ENCODE measurements at places on chromosomes 11 and 22.
A peak's percentile ranks its signal among the peaks of the same experiment; 100 is the strongest.

GRCh38 chr22:49934891-49935557, 16.6 kb downstream of the CRELD2 start:
- peak; percentile 73 for DNase-seq

GRCh38 chr22:25829808-25830777, 88.1 kb downstream of the MYO18B start:
- DNase-seq: no peak

GRCh38 chr11:120133216-120134105, 4.5 kb downstream of the TRIM29 start:
- DNase-seq: no peak

DNA sequence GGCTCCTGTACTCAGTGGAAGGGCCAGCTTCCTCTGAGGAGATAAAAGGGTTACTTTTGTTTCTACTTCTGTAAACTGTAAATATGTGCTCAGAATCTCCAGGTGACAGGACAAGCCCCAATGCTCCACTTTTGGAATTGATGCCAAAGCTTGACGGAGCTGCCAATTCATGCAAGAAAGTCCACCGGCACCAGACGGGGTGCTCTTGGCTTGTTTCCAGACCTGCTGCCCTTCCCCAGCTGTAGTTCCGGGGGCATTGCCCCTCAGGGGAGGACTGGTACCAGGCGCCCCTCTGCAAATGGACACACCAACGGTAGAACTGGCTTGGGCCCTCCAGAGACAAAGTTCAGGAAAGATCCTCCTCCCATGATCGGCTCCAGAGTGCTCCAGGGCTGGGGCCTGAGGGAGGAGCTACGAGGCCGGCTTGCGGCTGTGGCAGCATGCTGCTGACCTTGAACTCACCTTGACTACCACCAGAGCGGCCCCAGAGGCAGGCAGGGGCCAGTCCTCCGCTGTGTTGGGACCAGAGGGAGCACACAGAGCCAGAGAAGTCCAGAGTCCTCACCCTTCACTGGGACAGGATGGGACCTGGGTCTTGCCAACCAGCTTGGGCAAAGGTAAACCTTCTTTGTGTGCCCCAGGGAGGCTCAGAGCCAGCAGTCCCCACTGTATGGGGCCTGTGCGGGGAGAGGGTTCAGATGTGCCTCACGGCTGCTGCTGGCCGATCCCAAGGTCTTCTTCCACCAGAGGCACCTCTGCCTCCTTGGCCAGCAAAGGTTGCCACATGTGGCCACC, 17.8 kb upstream of the OAF start:
- no peak for DNase-seq

GRCh38 chr11:73359930-73360742, 16.1 kb upstream of the RELT start:
- DNase-seq: no peak

DNA sequence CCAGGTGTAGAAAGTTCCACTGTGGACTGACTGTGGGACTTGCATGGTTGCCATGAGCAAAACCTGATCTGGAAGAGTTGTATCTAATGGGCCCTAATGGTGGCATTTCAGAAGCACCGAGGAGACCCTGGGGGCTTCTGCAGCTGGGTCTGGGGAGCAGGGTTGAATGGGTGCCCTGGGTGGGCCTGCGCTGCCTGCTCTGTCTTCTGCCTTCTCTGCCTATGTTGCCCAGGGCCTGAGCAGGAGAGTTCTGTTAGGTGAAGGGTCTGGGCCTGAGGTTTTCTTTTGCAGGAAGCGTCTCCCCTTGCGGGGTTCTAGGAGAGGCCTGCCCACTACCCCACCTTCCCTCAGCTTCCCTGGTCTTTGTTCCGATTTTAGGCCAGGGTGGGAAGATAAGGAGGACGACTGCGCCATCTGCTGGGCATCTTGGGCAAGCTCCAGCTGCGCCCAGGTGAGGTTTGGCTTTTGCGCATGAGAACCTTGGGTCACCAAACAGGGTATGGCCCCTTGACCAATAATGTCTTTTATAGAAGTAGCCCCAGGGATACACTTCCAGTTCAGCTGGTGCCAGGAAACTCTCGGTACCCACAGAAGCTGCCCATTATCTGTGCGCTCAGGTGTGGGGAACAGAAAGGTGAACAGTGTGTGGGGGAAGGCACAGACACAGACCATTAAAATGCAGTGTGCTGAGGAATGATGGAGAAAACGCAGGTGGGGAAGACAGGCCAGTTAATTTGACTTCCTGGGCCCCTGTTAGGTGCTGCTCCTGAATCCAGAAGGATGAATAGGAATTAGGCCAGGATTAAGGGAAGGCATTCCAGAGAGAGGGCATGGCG, 23.2 kb downstream of the COMMD9 start:
- DNase-seq: peak; percentile 5

DNA sequence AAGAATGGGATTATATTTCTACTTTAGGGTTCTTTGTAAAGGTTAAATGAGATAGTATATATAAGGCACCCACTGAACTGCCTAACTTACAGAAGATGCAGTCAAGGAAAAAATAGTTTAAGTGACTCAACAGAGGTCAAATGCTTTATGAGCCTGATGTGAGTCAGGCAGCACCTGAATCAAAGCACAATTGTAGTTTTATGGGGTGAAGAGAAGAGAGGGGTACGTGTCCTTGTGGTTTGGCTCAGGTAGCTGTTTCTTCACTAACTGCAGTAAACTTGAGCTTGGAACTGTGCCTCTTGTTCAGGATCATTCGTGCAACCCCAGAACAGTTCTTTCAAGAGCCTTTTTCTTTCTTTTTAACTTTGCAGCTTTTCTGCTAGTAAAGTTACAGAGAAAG, 125.2 kb upstream of the SPON1 start:
- DNase-seq: no peak

GRCh38 chr11:93193731-93194130, 4.1 kb downstream of the SLC36A4 start:
- DNase-seq: no peak

DNA sequence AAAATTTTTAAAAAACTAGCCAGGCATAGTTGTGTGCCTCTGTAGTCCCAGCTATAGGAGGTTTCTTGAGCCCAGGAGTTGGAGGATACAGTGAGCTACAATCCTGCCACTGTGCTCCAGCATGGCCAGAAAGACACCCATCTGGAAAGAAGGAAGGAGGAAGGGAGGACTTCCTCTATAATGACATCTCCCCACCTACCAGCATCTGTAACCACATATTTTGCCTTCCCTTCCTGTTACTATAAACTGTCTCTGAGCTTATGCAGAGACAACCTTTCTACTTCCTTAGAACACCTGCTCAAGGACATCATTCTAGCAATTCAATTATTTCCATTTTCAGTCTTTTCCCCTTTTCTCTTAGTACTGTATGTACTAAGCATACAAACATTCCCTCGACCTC, 2.2 kb upstream of the NUP160 start:
- no peak for DNase-seq

DNA sequence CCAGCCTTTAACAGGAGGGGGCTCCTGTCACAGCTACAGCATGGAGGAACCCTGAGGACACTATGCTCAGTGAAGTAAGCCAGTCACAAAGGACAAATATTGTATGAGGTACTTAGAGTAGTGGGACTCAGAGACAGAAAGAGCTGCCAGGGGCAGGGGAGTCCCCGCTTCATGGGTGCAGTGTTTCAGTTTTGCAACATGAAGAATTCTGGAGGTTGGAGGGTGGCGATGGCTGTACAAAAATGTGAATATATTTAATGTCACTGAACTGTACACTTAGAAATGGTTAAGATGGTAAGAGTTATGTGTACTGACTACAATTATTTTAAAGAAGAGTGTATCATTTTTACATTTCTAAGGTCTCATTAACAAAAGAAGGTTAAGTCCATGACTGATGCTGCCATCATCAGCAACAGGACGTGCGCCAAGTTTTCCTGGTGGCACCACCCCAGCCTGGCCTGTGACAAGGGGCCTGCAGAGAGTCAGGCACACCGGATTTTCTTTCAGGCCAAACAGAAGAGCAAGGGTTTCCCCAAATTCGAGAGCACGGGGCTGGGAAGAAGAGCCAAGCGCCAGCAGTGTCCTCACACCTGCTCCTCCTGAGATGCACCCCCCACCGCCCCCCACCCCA, 22.1 kb downstream of the YPEL1 start:
- DNase-seq: no peak

GRCh38 chr22:45968751-45969413, 8.1 kb downstream of the WNT7B start:
- DNase-seq: no peak

GRCh38 chr11:124724979-124725718, 14.6 kb upstream of the NRGN start:
- no peak for DNase-seq

GRCh38 chr11:60790726-60791125, 5.6 kb downstream of the MS4A10 start:
- no peak for DNase-seq

DNA sequence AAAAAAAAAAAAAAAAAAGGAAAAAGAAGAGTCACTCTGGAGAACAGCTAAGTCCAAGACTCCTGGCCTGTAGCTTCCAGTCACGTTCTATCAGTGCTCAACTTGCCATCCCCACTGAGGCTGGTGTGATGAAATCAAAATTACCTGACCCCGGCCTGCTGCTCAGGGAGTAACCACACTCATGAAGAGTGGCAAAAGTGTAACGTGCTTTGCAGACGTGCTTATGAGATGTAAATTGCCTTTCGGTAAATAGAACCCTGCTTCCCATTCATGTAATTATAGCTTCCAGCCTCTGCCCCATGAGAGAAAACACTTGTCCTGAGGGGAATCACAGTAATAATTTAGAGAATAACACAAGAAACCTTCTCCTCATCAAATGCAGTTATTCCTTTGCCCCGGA, 28.2 kb upstream of the CHKA start:
- no peak for DNase-seq

DNA sequence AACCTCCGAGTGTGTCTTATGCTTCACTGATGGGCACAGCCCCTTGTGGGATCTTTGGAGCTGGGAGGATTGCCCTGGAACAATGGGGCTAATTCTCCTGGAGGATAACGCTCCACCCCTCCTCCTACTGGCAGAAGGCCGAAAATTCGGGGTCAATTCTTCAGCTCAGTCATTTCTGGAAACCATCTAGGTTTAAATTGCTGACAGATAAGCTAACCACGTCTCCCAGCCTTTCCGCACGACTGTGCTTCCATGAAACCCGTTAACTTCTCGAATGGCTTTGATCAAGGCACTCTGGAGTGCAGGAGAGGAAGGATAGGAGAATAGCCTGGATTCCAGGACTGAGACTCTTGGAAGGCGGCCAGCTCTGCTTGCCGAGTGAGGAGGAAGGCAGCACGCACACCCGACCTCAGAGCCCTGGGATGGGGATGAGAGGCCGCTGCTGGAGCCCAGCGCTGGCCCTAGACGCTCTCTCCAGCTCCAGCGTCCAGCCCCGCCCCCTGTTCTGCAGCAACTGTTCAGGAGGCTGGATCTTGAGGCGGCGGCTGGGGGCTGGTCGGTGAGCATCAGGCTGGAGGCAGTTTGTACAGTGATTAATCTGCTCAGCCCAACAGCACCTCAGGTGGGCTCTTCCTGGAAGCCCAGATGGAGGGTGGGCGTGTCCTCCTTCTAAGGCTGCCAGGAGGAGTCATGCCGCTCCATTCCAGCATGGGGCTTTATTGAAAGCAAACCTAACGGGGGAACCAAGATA, 176.7 kb upstream of the NCAM1 start:
- DNase-seq: no peak

GRCh38 chr11:1648653-1649420, 19.3 kb downstream of the KRTAP5-5 start:
- DNase-seq: no peak

GRCh38 chr11:85377901-85378300, 249.2 kb downstream of the DLG2 start:
- no peak for DNase-seq

GRCh38 chr22:24716602-24717001, 57.9 kb downstream of the PIWIL3 start:
- DNase-seq: no peak

- no peak for DNase-seq
These were observed 2.6 kb downstream of the ACER3 start for GRCh38 chr11:76863196-76863777.

DNA sequence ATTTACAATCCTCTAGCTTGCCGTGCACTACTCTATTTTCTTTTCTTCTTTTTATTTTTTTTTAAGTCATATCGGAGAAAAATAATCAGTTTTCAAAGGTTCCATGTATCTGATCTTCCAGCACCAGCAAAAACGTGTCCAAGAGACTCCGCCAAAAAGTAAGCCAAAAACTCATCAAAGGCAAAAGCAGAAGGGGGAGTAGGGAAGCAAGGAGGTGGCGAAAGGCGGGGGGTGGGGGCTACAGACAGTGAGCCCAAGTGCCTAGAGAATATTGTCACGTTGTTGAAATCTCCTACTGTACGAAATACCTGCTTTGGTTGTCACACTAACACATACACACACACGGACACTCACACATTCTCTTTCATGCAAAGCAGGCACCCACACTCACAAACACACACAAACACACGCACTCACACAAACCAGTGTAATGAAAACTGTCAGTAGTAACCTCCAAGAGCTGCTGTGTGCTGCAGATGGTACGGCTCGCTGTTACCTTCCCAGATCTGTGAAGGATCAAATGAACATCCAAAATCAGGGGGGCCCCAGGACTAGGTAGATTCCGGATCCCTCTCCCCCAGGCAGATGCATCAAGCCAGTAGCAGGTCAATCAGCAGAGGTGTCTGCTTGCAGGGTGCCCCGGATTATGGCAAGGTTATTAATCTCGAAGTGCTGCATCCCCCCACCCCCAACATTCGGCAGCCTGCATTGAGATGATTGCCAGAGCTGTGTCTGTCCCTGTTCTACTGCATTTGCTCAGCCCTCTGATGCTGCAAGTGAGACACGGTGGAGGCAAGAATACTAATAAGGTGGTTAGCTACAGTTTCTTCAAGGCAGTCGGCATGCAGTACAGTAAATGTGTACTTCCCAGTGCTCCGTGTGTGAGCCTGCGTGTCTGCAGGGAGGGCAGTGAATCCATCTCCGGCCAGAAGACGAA, at the start of gene LRRC4C:
TSS of gene LRRC4C (minus strand) at position 188 of the 937 bp plus-strand sequence.
- DNase-seq: no peak

- no peak for DNase-seq
These were observed 64.8 kb upstream of the SPON1 start for GRCh38 chr11:13897646-13898276.

DNA sequence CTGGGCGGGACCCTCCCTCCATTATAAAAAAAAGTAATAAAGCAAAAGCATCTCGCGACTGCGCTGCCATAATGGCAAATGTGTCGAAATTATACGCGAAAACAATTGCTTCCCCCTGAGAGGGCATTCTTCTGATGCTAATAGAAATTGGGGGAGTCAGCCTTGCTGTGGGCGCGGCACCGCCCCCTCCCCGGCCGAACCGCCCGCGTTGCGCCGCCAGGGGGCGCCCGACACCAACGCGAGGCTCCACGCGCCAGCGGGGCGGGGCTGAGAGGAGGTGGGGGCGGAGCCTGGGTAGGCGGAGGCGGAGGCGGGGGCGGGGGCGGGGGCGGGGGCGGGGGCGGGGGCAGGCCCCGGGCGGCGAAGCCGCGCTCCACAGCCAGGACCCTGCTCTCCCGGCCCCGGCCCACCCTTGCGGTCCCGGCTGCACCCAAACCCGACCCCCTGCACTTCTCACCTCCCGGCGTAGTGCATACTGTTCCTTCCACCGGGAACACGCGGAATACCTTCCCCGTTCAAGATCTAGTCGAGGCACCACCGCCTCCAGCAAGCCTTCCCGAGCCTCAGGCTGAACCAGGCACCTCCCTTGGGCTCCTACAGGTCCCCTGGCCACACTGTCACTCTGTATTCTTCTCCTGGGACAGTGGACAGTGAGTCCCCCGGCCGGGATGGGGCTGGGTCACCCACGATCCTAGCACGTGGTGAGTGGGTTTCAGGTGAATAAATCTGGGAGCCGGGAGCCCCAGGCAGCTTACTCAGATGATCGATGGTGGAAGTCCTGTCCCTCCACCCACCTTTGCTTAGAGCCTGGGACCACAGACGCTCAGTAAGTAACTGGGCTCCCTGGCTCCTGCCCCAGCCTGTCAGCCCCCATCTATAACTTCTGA, 15.5 kb upstream of the UPK3A start:
- DNase-seq: peak; percentile 88

GRCh38 chr11:62911137-62912130, 9.7 kb downstream of the CHRM1 start:
- DNase-seq: no peak
